Activated CD4-positive, alpha-beta T cell treated with anti-CD3 and anti-CD28 coated beads for 1 hour (primary cell): ENCODE measurements at places on chromosomes 12 and 14.

GRCh38 chr12:42475106-42475505 is 114.4 kb downstream of the PRICKLE1 start:
- no peak for DNase-seq

DNA sequence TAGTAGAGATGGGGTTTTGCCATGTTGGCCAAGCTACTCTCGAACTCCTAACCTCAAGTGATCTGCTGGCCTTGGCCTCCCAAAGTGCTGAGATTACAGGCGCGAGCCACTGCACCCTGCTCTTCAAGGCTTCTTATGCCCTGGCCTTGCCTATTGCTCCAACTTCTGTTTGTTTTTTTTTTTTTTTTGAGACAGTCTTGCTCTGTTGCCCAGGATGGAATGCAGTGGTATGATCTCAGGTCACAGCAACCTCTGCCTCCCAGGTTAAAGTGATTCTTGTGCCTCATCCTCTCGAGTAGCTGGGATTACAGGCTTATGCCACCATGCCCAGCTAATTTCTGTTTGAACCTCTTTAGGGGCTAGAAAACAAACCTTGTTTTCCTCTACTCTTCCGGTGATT is 6.0 kb upstream of the ABCD4 start:
- DNase-seq, result no peak

DNA sequence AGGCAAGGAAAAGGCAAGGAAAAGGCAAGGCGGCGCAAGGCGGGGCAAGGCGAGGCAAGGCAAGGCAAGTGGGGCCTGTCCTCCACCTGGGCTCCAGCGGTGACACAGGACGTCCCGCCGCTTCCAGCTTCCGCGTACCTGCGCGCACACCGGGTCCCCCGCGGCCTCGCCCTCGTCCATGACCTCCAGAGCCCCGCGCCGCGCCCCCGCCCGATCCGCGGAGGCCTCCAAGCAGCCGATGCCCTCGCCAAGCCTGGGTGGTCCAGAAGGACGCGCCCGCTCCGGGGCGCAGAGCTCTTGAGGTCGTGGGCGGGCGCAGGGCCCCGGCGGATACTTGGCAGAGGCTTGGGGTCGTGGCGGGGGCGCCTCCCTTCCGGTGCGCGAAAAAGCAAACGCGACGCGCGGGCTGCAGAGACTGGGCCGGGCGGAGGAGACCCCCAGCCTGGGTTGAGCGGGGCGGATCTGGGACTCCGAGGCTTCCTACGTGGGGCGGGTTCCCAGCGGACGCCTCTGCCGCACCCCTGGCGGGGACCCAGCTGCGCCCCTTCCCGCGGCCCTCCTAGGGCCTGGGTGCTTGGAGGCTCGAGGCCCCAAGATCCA is 60.8 kb upstream of the EIF5 start:
- no peak for DNase-seq

- DNase-seq, result no peak
These were observed 57.4 kb downstream of the FAM222A start for GRCh38 chr12:109770861-109771670.

GRCh38 chr14:65926935-65927700 is 514.6 kb downstream of the FUT8 start:
- no peak for DNase-seq

DNA sequence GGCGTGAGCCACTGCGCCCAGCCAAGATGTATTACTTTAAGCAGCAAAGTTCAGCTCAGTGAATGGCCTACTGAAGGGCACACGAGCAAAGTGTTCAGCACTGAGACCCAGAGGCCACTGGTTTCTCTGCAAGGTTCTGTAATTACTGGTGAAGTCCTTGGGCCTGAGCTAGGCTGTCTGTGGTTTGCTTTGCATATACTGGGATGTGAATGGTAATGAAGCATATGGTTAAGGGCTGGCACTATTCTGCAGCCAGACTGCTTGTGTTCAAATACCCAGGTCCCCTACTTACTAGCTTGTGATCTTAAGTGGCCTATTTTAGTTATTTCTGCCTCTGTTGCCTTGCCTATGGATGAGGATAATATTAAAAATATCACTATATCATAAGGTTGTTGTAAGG is 72.0 kb downstream of the LLPH start:
- DNase-seq, result no peak

DNA sequence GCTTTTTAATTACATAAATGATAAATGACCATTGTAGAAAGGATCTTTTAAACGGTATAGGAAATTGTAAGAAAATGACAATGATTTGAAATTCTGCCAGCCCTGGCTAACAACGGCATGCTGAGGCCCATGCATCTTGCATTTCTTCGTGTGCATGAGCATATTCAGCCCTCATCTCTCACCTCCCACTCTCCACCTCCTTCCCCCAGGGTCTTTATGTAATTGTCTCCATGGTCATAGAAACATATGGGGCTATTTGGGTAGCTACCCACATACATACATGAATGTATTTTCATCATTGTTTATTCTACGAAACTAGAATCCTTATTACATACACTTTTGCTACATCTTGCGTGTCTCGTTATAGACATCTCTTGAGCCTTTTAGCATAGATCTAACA is 4.5 kb downstream of the MYO1H start:
- no peak for DNase-seq

- no peak for DNase-seq
These were observed 88.5 kb downstream of the PPM1H start for GRCh38 chr12:62846491-62846890.

DNA sequence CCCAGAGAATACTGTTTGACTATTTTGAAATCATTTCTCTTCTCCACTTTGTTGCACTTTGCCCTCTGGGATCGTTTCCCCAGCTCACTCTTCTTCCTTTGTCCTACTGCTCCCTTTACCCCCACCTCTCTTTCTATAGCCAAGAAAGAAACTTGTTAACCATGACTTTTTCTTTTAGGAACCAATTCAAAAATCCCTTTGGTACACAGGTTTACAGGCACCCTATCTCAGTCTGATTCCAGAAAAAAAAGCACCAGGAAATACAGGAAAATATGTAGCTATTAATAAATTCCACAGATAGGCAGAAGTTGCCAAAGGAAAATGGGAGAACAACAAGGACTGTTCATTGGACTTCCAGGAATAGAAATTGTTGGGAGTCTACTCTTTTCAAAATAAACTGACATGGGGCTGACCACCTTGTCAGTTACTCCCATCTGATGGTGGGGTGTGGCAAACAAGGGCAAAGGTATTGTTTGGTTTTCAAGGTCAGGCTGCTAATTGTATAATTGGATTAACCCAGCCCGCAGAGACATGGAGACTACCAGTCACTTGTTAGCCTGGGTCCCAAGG is 82.4 kb downstream of the CRADD start:
- DNase-seq, result no peak

DNA sequence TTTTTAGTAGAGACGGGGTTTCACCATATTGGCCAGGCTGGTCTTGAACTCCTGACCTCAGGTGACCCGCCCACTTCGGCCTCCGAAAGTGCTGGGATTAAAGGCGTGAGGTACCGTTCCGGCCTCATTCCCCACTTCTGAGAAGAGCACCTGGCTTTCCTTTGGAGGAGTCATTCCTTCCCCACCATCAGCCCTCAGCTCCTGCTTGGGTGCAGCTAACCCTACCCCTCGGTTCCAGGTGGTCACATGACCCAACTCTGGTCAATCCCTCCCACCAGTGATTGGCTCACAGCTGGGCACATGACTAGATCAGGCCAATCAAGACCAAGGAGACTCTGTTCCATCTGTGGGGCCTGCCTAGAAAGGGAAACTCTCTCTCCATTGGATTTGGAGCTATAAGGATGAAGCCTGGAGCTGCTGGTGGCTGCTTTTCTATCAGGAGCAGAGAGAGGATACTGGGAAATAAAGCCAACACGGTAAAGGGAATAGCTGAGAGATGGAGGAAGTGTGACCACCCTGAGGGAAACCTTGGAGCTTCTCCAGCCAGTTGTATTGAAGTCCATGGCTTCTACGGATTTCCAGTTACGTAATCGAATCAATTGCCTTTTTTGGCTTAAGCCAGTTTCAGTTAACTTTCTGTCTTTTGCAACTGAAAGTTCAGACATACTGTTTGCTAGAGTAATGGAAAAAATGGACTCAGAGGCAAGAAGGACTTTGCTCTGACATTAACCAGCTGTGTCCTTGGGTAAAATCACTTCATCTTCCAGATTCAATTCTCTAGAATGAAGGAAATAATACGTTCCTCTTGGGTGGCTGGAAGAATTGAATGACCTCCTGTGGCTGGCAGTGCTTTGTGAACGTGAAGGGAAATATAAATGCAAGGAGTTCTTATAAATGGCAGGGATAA is 19.7 kb upstream of the IFT81 start:
- DNase-seq, result no peak

- DNase-seq, result peak; percentile 31
These were observed 2.8 kb downstream of the SRSF9 start for GRCh38 chr12:120466560-120467315.

DNA sequence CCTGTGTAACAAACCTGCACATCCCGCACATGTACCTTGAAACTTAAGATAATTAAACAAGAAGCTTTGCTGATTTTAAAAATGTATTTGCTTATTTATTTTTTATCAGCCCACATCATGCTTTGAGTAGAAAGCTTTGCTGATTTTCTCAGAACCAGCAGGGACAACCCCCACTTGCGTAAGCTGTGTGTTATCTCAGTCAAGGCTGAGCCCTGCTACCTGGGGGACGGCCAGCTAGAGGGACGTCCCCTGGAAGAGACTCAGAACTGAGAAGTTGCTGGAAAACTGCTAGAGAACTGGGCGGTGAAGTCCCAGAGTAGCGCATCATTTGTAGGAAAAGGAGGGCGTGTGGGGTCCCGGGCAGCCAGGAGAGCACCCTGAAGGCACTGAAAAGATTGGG is 4.1 kb upstream of the PLEK2 start:
- no peak for DNase-seq

- no peak for DNase-seq
These were observed 35.4 kb downstream of the SPTB start for GRCh38 chr14:64844272-64844671.

- DNase-seq, result no peak
These were observed 1.4 kb downstream of the TRMT61A start for GRCh38 chr14:103530390-103530789.

- no peak for DNase-seq
These were observed 92.8 kb downstream of the LGMN start for GRCh38 chr14:92655419-92656201.

DNA sequence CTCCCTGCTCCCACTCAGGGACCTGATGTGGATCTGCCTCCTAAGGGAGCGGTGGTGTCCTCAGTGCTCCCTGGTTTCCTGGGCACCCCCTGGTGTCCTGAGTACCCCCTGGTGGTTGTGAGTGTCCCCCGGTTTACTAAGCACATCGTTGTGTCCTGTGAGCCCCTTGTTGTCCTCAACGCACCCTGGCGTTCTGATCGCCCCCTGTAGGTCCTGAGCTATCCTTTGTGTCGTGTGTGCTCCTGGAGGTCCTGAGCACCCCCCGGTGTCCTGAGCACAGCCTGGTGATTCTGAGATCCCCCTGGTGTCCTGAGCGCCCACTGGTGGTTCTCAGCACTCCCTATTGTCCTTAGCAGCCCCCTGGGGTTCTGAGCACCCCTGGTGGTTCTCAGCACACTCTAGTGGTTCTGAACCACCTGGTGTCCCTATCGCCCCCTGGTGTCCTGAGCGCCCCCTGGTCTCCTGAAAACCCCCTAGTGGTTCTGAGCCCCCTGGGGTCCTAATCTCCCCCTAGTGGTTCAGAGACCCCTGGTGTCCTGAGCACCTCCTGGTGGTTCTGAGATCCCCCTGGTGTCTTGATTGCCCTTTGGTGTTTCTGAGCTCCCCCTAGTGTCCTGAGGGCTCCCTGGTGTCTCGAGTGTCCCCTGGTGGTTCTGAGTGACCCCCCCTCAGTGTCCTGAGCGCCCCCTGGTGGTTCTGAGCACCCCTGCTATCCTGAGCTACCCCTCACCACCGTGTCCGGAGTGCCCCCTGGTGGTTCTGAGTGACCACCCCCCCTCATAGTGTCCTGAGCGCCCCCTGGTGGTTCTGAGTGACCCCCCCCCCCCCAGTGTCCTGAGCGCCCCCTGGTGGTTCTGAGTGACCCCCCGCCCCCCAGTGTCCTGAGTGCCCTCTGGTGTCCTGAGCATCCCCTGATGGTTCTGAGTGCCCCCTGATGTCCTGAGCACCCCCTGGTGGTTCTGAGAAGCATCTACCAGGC is 615.1 kb downstream of the TMEM121 start:
- DNase-seq, result no peak

DNA sequence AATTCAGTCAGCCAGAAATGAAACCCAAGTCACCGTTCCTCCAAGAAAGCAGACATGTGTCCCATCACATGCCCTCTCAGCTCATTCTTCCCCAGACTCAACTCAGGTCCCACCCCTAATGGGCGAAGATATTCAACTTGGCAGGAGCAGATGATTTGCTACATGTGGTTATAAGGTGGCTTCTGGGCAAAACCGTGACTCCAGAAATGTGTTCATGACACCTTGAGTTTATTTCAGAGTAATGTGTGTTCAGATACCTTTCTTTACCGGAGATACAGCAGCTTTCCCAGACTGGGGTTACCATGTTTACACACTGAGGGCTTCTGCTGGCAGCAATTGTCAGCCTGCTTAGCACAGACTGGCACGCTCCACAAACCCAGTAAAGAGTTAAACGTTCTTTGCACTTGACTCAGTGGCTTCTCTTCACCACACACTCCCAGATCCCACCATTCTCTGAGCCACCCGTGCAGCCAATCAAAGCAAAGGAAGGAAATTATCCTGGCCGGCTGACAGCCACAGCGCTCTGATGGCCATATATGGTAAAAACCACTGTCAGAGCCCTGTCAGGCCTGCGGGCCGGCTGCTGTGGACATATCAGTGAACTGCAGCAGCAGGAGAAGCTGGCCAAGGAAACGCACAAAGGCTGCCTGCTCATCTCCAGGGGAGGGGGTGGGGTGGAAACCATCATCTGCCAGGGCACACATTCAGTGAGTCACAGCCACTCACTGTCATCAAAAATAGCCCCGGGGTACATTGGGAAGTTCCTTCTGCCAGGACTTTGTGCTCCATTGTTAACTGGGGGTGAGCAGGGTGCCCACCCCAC is 39.9 kb downstream of the CORO1C start:
- DNase-seq, result peak; percentile 52

DNA sequence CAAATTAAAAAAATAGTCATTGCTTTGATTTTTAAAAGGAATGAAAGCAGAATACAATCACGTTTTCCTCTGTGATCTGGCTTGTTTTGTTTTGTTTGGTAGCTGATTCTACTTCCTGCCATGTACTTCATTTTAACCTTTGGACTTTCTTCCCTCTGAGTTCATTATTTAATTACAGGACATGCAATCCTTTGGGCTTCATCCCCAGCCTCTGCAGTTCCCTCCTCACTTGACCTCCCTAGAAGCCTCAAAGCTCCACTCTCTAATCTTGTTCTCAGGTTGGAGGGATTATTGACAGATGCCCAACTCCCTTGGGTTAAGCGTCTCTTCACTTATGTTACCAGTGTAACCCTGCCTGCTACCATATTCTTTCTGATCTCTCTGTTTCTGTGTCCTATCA is 967.9 kb upstream of the SEL1L start:
- DNase-seq, result no peak

DNA sequence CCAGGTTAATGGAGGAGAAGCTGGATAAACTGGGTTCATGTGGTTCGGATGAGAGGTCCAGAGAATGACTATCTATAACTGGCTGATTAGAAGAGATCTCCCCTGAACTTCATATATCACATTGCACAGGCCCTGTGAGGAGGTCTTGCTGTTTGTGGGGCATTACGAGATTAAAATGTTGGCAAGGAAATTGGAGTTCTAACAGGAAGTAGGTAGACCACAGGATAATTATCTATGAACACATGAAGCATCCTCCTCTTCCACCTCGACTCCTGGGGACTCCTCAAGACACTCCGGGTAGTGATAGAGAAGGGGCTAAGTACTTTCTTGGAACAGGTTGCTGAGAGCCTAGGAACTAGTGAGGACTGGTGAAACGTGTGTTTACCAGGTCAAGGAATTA is 418.8 kb downstream of the KCNH5 start:
- DNase-seq, result no peak
